Stimulated activated CD4-positive, alpha-beta T cell treated with anti-CD3 and anti-CD28 coated beads, Interleukin-1b, Interleukin-23, amount 100 ng/mL, for 4 hours (primary cell): ENCODE measurements at places on chromosomes 2 and 18.

DNA sequence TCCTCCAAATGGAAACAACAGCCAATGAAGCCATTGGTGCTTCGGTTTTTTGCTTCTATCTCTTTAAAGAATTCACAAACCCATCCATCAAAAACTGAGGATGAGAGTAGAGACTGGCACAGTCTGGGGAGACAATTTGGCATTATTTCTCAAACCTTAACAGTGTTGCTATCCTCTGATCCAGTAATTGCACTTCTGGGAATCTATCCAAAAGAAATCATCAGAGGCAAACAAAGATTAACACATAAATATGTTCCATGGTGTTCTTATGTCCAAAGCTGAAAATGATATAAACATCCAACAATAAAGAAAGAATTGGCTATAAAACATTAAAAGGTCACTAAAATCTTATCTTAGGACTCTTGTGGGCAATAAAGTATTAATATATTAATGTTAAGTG lies 35.1 kb downstream of the REEP1 start:
- no peak for DNase-seq

- DNase-seq: no peak
These were observed 32.6 kb upstream of the LRRC30 start for GRCh38 chr18:7198326-7198725.

DNA sequence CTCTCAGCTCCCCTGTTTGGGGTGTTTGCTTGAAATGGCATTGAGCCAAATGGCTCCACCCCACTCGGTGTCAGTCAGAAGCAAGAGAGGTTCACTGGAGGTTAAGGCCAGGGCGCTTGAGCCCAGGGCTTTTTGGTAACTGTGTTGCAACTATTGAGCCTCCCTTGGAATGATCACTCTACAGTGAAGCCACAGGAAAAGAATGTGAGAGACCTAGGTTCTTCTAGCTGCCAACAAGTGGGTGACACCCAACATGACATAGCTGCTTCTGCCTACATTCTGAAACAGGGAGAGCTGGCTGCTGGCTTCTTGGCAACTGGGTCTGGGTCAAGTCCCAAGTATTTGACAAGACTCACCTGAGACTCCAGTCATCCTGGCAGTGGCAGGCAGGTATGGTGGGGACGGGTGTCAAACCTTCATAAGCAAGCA lies 7.1 kb upstream of the GRHL1 start:
- no peak for DNase-seq

GRCh38 chr18:24660956-24661355 lies 200.5 kb downstream of the HRH4 start:
- no peak for DNase-seq

DNA sequence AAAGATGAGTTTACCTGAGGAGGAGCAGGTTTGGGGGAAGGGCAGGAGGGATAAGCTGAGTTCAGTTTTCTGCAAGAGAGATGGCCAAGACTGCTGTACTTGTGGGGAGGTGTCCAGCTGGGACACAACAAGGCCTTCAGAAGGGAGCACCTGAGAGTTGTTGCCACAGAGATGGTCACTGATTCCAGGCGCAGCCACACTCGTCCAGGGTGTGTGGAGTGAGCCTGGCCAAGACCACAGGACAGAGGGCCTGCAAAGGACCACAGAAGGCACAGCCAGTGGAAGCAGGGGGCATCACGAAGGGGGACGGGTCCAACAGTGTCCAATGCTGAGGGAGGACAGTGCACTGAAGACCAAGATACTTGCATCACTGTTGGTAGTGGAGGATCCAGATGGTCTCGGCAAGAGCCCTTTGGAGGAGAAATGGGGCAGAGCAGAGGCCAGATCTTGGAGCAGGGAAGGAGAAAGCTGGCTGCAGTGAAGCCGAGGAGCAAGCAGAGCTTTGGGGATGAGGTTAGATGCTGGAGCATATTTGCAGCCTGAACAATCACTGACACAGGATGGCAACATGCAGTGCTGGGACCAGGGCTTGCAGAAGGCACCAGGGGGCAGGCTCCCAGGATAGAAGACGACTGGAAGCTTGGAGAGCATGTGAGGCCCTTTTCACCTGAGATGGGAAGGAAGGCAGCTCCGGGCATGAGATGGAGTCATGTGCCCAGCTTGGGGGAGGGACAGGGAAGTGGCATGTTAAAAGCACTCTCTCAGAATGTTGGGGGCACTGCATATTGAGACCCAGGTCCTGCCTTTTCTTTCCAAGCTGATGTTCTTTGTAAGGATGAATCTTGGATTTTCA lies 214.0 kb downstream of the CYP26B1 start:
- DNase-seq: no peak

DNA sequence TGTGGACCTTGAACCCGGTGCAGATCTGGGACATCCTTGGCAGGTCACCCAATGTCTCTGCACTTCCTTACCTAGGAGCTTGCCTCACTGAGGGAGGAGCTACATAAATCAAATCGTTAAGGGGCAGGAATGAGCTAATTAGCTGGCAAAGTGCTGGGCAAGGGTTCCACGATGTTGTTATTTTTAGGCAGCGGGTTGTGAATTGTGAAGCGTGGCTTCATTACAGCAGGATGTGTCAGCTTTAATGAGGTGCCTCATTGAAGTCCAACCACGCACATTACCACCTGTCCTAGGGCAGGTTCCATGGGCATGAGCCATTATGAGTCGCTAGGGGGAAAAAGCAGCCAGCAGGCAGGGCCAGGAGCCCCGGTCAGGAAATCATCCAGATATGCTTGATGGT lies 127.0 kb upstream of the AGAP1 start:
- DNase-seq: no peak

- no peak for DNase-seq
These were observed 314 bp upstream of the SSB start for GRCh38 chr2:169798397-169798717.

GRCh38 chr2:241289597-241289996 lies 25.9 kb downstream of the HDLBP start:
- DNase-seq: no peak

- DNase-seq: no peak
These were observed 9.4 kb upstream of the AGFG1 start for GRCh38 chr2:227462462-227462951.

DNA sequence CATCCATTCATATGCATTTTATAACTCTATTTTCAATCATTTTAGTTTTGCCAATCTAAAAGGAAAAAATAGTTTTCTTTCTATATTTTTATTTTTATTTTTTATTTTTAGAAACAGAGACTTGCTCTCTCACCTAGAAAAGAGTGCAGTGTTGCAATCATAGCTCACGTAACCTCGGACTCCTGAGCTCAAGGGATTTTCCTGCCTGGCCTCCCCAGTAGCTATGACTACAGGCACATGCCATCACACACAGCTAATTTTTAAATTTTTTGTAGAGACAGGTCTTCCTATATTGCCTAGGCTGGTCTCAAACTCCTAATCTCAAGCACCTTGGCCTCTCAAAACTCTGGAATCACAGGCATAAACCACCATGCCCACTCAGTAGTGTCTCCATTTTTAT lies 125.5 kb upstream of the XIRP2 start:
- DNase-seq: no peak

DNA sequence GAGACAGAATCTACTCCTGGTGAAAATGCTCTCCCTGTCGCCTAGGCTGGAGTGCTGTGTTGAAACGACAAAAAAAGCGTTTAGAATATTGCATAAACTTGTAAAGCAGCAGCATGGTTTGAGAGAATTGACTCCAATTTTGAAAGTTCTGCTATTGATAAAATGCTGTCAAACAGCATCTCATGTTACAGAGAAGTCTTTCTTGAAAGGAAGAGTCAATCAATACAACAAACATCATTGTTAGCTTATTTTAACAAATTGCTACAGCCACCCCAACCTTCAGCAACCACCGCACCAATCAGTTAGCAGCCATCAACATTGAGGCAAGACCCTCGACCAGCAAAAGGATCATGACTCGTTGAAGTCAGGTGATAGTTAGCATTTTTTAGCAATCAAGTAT lies 6.9 kb downstream of the C2orf76 start:
- DNase-seq: no peak

DNA sequence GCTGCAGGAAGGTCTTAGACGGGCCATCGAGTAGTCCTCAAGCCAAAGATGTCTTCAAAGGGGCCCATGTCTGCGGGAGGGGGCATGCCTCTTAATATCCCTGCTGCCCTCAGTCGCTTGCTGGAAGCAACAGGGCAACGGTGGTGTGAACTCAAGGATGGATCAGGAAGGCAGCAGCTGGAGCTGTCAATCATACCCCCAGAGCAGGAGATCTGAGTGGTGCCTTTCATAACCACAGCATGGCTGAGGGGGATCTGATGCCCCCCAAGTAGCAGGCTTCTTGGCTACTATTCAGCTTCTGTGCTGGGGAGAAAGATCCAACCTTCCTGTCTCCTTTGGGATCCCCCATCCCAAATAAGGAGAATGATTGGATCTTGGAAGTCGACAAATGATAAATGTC lies 46.4 kb downstream of the INSIG2 start:
- no peak for DNase-seq

DNA sequence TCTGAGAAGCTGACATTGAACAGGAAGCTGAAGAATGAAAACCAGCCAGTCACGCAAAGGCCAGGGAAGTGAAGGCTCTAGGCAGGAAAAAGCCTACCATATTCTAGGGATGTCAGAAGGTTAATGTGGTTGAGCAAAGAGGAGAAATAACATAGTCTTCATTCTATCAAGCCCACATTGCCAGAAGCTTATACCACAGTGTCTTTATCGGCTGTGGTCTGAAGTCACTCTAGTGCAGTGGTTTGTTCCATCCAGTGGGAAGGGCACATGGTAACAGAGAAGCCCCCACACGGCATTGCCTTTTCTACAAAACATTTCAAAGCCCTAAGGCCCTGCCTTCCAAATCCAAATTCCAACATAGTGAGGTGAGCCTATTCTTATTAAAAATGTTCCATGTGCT lies 311.3 kb downstream of the TNS1 start:
- DNase-seq: no peak

DNA sequence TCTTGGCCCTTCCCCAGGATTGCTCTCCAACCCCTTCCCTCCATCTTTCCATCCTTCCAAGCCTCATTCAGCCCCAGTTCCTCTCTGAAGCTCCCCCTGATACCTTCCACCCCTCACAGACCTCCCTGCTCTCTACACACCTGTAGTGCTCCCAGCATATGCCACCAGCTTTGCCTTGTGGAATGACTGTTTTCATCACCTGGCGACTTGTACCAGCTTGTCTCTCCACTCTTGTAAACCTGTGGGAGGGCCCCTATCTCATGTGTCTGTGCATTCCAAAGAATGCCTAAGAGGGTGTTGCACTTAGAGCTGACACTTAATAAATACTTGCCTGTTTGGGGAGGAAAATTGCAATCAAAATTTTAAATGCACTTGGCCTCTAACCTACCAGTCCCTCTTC lies 198.7 kb downstream of the BCL11A start:
- DNase-seq: no peak

DNA sequence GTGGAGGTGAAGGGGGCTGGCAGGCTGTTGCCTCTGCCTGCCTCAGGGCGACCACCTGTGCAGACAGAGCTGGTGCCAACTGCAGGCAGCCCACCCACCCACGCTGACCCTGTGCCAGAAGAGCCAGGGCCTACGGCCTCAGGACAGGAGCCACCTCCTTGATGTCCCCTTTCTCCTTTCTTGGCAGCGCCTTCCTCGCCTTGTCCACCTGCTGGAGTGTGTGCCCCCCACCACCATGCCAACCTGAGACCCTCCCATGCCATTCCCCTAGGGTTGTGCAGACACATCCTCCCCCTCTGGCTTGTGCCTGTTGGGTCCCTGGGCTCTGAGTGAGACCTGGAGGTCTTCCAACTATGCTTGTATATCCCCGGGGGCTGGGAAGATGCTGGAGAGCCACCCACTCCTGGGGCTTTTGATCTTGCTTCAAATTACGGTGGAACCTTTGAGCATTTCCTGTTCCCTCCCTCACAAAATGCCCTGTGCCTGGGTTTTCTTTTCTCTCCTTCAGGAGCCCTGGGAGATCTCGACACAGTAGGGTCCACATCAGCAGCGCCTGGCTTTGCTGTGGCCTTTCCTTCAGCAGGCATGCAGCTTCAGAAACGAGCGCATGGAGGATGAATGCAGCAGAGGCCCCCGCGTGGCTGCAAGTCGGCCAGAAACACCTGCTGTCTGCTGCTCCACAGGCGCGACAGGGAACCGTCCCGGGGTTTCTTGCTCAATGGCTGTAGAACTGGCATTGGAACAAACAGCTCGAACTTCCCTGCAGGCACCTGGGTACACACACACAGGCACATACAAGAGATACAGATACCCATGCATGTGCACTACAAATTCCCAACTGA lies 65.9 kb upstream of the SH3RF3 start:
- no peak for DNase-seq

DNA sequence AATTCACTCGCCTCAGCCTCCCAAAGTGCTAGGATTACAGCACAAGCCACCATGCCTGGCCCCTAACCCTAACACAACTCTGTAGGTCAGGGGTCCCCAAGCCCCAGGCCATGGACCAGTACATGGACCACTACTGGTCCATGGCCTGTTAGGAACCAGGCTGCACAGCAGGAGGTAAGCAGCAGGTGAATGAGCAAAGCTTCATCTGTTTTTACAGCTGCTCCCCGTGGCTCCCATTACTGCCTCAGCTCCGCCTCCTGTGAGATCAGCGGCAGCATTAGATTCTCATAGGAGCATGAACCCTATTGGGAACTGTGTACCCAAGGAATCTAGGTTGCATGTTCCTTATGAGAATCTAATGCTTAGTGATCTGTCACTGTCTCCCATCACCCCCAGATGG lies 201.7 kb downstream of the NRP2 start:
- no peak for DNase-seq

- DNase-seq: no peak
These were observed 31.4 kb upstream of the NRP2 start for GRCh38 chr2:205650931-205651330.

DNA sequence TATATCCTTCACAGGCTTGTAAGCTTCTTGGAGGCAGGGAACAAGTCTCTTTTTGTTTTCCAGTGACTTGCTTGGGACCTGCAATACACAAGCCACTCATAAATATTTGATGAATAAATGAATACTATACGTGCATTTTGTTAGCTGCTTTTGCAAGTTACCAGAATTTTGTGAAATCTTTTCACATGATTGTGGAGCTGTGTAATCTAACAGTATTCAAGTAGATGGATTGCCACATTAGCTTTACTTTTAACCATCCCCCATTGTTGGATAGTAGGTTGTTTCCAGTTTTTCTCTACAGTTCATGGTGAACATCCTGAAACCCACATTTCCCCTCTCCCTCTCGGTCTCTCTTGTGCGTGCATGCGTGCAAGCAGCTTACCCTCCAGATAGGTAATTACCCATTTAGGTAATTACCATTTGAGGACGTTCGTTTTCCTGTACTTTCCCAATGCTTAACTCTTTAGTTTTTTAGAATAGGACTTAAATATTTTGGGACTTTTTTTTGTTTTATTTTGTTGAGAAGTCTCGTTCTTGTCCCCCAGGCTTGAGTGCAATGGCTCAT lies 12.5 kb downstream of the ZNF407 start:
- no peak for DNase-seq

GRCh38 chr2:211159972-211160371 lies 603.6 kb downstream of the CPS1 start:
- DNase-seq: no peak

- DNase-seq: no peak
These were observed 115.1 kb downstream of the CDH20 start for GRCh38 chr18:61448316-61448715.

DNA sequence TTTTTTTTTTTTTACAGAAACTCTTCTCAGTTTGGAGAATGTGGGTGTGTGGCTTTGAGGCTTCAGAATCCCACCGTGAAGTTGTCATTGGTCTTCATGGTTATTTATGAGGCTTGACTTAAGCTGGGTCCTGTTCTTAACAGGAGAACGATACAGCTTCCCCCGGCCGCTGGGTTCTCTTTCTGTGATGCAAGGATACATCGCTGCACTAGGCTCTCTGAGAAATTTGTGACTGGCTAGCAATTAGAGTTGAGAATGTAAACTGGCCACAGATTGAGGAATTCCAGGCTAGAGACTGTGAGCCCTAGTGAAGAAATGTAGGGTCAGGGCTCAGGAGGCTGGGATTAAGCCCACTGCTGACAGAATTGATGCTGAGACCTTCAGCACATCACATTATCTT lies 29.8 kb downstream of the MGAT5 start:
- no peak for DNase-seq
